ENCODE measurements at places on chromosomes 4 and X.

DNA sequence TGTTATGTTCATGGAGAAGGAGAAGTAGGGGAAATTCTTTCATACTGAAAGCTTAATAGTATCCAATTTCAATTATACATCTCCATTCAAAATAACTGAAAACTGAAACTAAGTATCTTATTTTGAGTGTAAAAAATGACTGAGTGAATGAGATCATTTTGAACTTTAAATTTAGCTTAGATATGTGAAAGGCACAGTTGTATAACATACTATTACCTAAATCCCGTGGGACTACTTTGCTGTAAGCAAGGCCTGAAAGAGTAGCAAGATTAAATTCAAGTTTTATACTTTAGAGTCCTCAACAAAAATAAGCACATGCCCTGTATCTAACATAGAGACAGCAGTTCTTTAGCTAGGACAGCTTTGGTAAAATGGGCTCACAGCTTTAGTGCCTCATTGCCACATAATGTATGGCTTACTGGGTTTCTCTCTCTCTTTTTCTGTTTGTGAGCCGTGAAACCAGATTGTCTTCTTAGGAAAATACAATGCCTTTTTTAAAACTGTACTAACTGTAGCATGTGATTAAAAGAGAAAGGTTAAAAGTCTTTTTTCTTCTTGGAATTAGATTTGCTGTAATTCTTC is 43.2 kb downstream of the GSTCD start:
- no peak for DNase-seq

DNA sequence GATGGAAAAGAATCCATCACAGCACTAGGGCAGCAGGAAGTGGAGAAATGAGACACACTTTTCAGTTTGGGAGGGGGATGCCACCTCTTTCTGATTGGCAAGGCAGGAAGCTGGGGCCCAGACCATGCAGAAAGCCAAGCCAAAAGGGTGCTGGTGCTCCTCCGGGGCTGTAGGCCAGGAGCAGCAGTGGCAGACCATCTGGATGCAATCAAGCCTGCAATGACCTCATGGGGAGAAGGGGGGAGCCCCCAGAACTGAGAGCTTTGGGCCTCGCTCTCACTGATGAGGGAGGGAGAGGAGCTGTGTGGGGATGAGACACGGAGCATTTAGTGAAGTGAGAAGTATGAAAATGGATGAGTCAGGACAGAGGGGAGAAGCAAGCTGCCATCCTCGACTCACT is 141.3 kb upstream of the NALF2 start:
- peak; percentile 69 for DNase-seq

GRCh38 chrX:120318411-120318810 is 7.2 kb upstream of the TMEM255A start:
- no peak for DNase-seq

GRCh38 chrX:41862562-41863184 is 60.7 kb downstream of the CASK start:
- no peak for DNase-seq

- no peak for DNase-seq
These were observed 26.0 kb upstream of the CXCL2 start for GRCh38 chr4:74125029-74125428.

GRCh38 chr4:38310446-38311043 is 350.3 kb downstream of the PTTG2 start:
- peak; percentile 41 for DNase-seq

GRCh38 chr4:83281307-83281706 is 3.3 kb downstream of the COQ2 start:
- no peak for DNase-seq

DNA sequence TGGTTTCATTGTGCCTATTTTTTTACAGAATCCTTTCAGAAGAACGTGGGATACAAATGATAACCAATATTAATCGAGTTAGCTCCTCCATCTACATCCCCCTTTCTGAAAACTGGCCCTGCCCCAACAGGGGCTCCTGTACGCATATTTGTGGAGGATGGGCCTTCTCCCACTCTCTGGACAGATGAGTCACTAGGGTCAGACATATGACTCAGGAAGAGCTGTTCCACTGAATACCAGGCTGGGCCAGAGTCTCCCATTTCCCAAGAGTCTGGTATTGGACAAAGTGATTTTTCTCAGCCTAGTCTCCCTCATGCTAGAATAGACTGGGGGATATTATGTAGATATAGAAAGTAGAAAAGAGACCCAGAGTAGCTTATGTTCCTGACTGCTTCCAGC is 142.4 kb downstream of the TSPAN5 start:
- peak; percentile 27 for DNase-seq

DNA sequence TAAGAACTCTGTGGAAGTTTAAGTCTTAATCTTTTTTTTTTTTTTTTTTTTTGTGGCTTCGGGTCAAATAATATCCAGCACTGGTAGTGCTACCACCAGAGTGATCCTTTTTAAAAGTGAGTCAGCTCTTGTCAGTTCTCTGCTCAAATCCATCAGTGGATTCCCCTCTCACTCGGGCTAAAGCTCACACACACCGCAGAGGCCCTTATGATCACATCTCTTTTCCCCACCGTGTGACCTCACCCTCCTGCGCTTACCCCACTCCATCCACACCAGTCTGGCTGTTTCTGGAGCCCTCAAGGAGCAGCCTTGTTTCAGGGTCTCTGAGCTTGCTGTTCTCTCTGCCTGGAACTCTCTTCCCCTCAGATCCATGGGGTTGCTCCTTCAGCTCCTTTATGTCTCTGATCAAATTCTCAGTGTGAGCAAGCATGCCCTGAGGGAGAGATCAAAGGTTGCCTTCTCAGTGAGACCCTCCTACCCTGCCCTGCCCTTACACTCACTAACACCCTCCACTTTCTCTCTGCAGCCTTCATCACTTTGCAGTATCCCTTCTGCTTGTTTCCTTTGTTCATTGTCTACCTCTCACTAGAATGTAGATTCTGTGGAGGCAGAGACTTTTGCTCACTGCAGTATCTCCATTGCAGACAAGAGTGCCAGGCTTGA is 19.8 kb upstream of the BEND4 start:
- DNase-seq: no peak

- no peak for DNase-seq
These were observed 329.1 kb downstream of the GALNTL6 start for GRCh38 chr4:172142281-172142741.

DNA sequence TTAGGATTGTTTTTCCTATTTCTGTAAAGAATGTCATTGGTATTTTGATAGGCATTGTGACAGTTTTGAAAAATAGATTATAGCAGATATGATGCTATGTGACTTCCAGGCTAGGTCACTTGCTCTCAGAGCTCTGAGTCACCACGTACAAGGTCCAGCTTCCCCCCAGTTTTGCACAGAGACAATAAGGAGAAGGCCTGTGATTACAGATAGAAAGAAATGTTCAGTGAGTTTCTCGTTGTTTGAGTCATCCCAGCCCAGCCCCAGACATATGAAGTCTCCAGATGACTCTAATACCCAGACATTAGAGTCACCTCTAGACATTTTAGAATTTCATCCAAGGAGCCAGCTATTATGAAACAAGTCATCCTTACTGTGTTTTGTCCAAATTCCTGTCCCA is 57.2 kb downstream of the MFAP3L start:
- DNase-seq: peak; percentile 36

DNA sequence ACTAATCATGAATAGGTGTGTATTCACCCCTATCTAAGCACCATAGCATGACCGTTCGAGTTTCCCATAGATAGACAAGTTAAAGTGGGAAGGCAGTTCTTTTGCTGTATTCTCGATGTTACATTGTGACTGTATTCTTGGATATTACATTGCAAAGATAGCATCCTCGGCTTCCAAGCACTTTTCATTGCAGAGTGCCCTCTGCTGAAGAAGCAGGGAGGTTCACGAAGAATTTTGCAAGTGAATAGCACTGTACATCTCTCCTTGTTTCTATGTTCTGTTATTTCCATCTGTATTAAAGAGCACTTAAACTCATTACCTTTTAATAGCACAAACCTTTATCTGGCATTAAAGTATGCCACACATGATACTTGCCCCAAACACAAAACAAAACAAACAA is 426.7 kb upstream of the ARX start:
- no peak for DNase-seq

DNA sequence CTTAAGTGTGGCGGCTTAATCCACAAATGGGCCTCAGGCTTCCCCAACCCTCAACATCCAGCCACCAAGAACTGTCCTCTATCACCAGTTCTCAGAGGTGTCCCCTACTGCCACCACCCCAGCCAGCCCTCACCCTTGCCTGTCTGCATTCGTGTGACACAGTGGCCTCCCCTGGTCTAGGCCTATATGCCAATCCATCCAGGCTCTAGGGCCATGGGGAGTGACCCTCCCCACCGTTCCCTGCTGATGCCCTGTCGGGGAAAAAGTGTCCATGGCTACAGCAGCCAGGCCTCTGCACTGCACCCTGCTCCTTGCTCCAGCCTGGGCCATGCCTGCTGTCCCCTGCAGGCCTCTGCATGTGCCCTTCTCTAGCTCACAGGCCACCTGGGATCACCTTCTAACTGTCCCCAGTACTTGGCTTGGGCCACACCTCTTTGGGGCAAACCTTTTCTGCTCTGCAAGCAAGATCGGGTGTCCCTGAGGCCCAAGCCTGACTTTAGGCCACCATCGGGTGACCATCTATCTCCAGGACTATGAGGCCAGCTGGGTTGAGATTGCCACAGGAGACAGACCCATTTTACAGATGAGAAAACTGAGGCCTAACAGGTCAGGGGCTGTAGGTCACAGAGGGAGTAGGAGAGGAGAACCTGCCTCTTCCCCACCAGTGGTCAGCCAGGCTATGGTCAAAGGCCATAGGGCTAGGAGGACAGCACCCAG is 75.8 kb downstream of the JAKMIP1 start:
- no peak for DNase-seq

GRCh38 chr4:40270609-40271008 is 64.5 kb upstream of the CHRNA9 start:
- DNase-seq: no peak

DNA sequence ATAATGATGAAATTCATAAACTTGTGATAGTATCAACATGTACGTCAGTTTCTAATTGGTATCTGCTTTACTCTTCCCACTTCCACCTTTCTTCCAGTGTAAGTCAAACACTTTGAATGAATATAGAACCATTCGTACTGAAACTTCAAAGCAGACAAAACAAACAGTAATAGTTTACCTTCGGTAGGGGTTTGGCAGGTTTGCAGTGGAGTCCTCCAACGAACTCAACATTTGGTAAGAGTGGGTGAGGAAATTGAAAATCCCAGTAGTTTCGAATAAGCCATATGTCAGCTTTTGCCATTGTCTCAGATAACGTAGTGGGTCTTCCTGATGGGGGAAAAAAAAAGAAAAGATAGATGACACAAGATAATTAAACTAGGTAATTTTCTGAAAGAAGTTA is 2.2 kb downstream of the UGT2B4 start:
- no peak for DNase-seq

DNA sequence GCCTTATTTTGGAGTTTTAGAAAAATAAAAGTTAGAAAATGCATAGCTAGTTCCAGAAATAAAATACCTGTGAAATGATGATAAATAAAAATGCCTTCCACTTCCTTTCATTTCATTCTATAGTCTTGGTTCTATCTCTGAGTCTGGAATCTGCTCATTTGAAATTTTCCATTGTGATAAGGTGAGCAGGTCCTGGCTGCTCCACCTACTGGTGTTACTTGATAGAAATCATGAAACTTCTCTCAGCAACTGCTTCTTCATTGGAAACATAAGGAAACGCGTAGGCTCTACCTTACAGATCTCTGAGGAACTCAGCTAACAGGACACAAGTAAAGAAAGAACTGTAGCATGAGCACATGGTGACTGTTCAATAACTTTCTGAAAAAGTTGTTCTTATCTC is 141.8 kb downstream of the DCHS2 start:
- no peak for DNase-seq

GRCh38 chr4:24765376-24765988 is 29.9 kb upstream of the SOD3 start:
- peak; percentile 49 for DNase-seq

- peak; percentile 89 for DNase-seq
These were observed 28.7 kb downstream of the INPP4B start for GRCh38 chr4:142817442-142817841.

- no peak for DNase-seq
These were observed 166.3 kb downstream of the FNIP2 start for GRCh38 chr4:158934996-158935669.

- no peak for DNase-seq
These were observed 12.5 kb downstream of the HS3ST1 start for GRCh38 chr4:11416071-11416766.

DNA sequence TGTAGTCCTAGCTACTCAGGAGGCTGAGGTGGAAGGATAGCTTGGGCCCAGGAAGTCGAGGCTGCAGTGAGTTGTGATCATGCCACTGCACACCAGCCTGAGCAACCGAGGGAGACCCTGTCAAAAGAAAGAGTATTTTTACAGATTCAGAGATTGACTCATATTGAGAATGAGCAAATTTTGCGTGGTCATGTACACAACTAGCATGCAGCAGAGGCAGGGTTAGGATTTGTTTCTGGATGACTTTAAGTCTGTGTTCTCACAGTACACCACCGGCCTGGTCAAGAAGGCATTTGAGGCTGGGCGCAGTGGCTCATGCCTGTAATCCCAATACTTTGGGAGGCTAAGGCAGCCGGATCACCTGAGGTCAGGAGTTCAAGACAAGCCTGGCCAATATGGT is 44.8 kb upstream of the CBR4 start:
- no peak for DNase-seq

DNA sequence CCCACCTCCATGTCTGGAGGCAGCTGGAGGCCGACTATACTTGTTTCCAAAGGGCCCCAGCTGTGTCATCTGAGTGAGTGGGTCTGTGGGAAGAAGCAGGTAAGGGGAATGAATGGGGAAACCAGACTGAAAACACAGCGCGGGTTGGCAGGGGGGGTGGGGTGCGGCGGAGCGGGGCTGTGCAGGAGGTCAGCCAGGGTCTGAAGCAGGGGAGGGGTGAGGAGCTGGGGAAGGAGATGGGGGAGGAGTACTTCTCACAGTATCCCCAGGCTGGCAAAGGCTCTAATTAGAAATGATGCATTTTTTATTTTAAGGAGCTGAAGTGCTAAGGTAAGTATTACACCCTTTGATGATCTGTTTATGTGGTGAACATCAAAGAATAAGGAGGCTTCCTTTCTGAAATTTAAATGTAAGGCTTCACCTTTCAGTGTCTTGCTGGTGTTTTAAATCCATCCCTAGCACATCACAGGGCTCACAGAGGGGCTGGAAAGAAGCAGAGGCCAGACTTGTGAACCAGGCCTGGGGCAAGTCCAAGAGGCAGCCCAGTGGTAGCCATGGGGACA is 37.5 kb downstream of the SMIM20 start:
- no peak for DNase-seq

- peak; percentile 53 for DNase-seq
These were observed 173.8 kb downstream of the CAMK2D start for GRCh38 chr4:113587640-113588275.

GRCh38 chr4:10753336-10753735 is 68.8 kb upstream of the CLNK start:
- DNase-seq: no peak

DNA sequence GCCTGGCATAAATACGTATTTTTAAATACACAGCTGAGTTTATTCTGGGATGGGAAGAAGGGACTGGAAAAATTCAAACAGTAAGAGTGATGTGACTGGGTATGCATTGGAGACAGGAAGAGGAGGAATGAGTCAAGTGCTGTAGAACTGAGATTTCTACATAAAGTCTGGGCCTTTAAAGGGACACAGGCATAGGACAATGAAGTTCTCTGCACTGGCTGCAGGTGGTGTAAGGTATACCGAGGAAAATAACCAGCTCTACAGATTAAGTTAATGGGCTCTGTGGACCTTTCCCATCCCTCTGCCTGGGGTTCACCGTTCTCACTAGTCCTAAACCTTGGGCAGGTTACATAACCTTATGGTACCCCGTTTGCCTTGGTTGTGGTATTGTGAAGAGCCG is 68.7 kb downstream of the DHX15 start:
- DNase-seq: no peak

GRCh38 chr4:107283587-107284559 is 247.8 kb upstream of the DKK2 start:
- peak; percentile 88 for DNase-seq

Data from stromal cell of bone marrow (primary cell).